ENCODE measurements at places on chromosomes 12 and 14.

DNA sequence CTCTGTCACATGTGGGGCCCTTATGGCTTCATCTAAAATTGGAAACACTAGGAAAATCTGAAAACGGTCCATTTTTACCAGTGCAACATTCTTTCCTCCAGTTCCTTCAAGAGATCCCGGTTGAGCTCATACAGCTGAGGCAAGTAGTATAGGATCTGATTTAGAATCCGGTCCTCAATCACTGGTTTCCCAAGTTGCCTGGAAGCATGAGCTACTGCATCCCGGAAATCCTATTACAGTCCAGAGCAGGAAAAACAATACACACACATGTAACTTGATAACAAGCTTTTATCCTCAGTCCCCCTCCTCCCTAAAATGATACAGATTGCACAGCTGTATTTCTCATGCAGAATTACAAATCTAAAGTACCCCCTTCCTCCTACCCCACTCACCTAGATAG, 67.9 kb upstream of the NR2C1 start:
- no peak for DNase-seq

- DNase-seq, result no peak
Measured at GRCh38 chr12:90706036-90706435, 248.9 kb downstream of the CCER1 start.

GRCh38 chr12:116314477-116314876, 37.0 kb upstream of the MED13L start:
- no peak for DNase-seq

- no peak for DNase-seq
Measured at GRCh38 chr12:50123203-50123602, 11.2 kb downstream of the COX14 start.

- DNase-seq, result no peak
Measured at GRCh38 chr14:79417961-79418360, 793.3 kb downstream of the DIO2 start.

GRCh38 chr14:22478670-22479069, 110.4 kb downstream of the DAD1 start:
- DNase-seq, result no peak

DNA sequence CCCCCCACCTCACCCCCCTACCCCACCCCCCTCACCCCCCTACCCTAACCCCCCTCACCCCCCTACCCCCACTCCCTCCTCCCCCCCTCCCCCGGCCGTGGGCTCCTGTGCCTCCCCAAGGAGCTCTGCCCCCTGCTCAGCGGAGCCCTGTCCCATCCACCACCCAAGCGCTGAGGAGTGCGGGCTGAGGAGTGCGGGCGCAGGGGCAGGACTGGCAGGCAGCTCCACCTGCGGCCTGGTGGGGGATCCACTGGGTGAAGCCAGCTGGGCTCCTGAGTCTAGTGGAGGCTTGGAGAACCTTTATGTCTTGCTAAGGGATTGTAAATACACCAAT, 2.3 kb upstream of the JPH4 start:
- DNase-seq, result no peak
